ENCODE measurements at places on chromosomes 1 and 21.

DNA sequence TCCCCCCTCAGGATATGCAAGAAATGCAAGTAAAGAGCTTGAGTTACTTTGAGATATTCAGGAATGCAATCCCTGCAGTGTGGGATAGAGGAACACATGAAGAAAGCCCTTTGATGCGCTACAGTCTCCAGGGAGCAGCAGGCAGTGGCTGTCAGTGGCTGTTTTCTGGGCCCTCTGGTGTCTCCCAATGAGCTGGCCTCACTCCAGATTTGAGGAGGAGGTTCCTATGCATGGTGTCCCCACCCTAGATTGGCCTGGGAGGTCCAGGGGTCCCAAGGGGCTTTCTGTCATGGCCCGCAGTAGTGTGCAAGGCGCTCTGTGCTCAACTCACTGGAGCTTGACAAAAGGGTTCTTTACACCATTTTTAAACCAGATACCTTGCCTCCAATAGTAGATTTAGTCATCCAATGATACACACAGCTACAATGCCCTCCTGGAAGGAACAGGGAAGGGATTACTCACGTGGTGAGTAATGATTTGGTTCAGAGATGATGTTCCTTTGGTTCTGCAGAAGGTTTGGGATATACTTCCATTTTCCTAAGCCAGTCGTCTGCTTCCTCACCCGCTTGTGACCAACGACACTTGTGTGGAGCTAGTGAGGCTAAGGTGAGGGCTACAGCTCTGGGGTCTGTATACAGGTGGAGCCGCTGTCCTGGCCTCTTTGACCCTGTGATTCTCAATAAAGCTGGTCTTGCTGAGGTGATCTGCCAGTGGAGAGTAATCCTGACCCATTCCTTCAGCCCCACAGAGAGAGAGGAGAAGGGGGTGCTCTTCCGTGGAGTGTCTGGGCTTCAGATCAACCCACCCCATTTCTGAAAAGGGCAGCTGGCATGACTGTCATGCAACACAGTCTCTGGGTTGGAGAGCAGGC lies 6.6 kb downstream of the BATF3 start:
- no peak for DNase-seq

DNA sequence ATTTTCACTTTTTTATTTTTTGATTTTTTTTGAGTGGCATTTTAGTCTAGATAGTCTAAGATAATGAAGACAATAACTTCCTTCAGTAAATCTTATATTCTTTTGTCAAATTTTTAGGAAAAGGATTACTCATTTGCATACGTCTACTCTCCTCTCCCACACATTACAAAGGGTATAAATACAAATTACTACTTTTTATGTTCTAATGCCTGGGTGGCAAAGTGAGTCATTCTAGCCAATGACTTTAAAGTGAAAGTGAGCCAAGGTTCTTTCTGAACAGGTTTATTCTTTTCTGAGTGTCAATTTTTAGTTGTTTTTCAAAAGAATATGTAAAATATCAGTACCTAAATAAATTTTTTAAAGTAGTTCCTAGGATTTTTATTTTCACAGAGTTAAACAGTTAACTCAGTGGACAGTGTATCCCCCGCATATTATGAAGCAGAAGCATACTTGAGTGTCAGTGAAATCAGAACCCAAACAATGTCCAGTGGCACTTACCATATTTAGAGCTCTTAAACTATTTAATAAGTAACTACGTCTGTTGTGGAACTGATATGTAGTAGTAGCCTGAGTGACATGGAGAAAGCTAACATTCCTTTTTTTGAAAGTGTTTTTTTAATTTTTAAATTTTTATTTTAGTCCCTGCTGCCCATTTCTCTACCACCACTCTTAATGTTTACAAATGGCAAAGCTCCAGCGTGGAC lies 141.7 kb downstream of the PHTF1 start:
- DNase-seq: no peak

- DNase-seq: no peak
Observed at GRCh38 chr1:200885623-200886402, 8.9 kb upstream of the INAVA start.

GRCh38 chr1:194043984-194044755 lies 857.8 kb upstream of the B3GALT2 start:
- DNase-seq: no peak

DNA sequence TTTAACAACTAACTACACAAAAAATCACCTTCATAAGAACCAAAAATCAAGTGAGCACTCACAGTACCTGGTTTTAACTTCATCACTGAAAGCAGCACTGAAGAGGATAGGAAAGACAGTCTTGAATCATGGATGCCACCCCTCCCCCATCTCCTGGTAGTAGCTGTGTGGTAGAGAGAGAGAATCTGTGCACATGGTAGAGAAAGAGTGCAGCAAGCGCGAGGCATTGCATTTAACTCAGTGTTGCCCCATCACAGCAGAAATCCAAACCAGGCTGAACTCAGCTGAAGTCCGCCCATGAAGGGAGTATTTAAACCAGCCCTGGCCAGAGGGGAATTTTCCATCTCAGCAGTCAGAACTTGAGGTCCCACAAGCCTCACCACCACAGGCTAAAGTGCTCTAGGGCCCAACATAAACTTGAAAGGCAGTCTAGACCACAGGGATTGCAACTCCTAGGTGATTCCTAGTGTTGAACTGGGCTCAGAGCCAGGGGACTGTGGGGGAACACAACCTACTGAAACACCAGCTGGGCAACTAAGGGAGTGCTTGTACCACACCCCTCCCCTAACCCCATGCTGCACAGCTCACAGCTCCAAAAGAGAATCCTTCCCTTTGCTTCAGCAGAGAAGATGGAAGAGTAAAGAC lies 38.4 kb downstream of the VAV3 start:
- no peak for DNase-seq

DNA sequence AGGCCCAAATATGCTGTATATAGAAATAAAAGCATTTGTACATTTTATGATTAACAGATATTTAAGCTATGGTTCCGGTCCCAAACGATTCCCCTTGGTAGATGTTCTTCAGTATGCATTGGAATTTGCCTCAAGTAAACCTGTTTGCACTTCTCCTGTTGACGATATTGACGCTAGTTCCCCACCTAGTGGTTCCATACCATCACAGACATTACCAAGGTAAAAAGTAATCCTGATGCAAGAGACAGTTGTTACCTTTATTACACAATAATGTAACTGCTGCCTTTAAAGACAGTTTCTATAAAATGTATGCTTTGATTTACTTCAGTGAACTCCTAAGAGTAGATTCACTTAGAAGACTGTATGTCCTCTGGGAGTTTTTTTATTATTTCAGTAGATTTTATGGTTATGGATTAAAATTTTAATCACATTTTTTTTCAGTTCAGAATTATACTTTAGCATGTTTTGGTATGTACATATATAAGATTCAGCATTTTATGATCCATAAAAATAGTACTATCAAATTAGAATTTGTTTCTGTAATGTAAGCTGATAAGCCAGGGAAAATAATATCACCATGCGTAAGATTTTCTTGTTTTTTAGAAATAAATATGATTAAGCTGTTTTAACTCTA lies 96.5 kb downstream of the USP25 start:
- DNase-seq: no peak

- no peak for DNase-seq
Observed at GRCh38 chr1:23485002-23485332, 988 bp upstream of the ASAP3 start.

- peak; percentile 89 for DNase-seq
Observed at GRCh38 chr1:175188936-175189335, 3.6 kb downstream of the KIAA0040 start.

DNA sequence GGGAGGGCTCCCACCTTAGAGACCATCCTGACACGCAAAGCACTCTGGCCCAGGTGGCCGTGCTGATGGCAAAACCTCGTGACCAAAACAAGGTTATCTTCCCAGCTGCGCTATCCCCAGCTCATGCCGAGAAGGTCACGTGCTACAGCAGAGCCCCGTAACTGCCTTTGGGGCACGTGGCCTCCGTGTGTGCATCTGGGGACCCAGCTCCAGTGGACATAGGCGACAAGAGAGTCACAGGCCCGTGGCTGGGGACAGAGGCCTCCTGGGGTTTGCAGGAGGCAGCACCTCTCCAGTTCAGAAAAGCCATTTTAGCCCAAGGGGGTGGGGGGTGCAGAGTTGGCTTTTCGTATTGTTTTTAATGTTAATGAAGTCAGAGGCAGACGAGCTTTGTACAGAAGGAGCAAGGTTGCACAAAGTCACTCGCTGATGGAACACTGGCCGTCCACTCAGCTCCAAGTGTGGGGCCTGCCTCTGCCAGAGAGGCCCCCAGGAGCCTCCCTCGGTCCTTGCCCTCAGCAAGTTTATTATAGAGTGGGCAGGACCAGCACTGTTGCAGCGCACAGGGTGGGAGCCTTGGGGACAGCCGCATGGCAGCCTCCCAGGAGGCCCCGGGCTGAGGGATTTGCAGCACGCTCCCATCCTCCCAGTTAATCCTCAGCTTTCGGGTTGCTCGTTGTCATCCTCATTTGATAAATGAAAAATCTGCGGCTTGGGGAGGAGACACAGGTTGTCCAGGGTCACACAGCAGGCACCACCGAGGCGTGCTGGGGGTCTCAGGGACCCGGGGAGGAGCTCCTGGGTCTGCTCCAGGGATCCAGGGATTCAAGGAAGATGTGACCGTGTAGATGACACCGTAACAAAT lies 8.0 kb upstream of the PDE9A start:
- DNase-seq: no peak

- no peak for DNase-seq
Observed at GRCh38 chr1:117664314-117664713, 58.5 kb downstream of the TENT5C start.

GRCh38 chr1:58290685-58291372 lies 255.7 kb downstream of the OMA1 start:
- no peak for DNase-seq

GRCh38 chr1:89975540-89976125 lies 19.3 kb upstream of the ZNF326 start:
- DNase-seq: no peak

GRCh38 chr1:23385119-23385621 lies 15.5 kb upstream of the ZNF436 start:
- DNase-seq: no peak

GRCh38 chr1:11703357-11704193 lies 12.1 kb downstream of the DRAXIN start:
- no peak for DNase-seq

Data from SIG-M5 (cell line).